ENCODE measurements at places on chromosomes 1 and 21.

DNA sequence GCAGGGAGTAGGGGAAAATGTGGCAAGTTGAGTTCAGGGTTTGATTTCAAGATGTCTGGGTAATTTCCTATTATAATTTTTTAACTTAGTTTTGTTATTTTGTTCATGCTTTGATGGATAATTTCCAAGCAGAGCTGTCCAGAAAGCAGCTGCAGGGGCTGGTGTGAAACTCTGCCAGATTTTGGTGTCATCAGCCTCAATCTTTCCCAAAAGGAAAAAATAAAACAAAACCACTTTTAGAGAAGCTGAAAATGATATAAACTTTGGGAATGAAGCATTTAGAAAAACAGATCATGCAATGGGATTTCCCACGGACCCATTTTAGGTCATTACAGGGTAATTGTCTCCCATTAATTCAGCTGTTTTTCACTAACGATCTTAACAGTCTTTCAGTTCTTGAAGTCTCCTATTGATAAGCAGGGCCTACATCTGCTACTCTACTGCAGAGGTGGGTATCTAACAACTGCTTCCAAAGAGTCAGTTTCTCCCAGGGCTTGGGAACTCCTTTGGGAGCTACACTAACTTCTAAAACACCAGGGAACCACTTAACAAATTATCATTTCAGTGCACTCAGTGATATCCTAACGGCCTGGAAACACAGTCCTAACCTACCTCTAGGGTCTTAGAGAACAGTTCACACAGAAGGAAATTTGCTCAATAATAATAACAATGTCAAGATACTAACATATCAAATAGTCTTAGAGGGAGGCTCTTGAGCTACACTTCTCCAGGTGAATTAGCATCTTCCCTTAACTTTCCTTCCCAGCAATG, 12.3 kb downstream of the ZNF436 start:
- DNase-seq, result no peak

DNA sequence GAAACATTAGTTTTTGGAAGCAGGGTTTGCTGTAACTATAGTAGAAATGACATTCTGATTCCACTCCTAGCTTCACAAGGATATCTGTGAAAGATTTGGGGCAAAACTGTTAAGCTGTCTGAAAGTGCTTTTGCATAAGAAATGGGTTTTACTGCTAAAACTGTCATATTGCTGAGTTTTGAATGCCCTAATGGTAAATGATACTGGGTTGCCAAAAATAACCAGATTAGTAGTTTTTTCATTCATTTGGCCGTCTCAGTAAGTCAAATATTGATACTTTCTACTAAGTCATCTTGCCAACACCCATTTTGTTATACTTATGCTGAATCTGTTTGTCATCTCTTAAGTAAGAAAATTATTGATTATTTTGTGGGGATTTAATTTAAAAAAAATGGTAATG, 399 bp upstream of the PTPRC start:
- DNase-seq, result no peak

DNA sequence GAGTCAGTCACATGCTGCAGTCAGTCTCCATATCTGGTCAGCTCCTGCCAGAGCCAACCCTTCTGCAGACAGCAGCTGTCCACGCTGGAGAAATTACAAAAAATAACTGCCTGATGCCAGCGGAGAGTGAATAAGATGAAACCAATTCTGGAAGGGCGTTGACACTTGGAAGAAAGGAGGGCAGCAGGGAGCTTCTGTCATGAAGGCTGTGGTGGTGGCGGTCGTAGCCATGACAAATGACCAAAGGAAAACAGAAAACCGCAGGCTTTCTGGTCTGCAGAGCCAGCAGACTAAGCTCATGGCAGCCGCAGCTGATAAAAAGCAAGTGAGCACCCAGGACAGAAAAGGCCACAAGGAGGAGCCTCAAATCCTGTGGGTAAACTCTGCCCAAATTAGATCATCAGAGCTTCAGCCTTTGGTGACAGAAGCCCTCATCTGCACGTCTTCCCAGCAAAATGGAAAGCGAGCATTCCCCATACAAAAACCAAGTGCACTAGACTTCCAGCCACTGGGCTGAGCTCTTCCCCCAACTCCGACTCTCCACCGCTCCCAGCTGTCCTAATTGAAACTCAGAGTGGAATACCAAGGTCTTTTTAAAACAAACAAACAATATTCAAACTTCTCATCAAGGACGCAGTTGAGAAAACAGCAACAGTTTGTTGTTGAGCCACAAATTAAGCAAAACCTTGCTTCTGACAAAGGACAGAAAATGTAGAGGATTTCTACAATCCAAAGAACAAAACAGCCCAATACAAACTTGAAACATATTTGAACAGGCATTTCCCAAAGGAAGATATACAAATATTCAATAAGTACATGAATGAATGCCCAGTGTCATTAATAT, 28.7 kb downstream of the RSPH1 start:
- DNase-seq, result no peak

DNA sequence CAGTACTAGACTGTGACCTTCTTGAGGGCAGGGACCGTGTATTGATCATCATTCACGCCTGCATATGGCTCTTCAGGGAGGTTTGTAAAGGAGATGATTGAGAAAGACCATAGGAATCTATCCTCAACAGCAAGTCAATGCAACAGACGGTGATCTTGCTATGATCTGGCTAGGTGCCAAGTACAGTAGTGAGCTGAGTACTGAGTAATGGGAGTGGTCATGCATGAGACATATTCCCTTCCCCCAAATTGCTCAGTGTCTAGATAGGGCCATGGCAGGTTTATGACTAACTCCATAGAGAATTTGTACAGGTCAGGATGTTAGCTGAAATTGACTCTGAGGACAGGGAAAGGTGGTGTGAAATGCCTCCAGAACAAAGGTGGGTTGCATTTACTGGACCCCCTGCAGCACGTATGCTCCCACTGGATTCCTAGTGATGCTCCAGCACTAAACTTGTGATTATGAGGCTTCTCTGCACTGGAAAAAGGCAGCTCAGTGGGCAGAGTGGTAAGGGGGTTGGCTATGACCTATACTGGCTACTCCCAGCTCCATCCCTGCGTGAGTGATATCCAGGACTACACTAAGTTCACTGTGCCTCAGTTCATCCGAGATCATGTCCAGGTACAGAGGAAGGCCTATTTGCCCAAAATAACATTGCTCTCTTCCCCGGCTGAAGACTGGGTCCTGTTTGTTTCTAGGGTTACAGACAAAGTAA, 37.2 kb downstream of the KCNJ6 start:
- no peak for DNase-seq

- no peak for DNase-seq
These were observed 97.9 kb upstream of the ZNF648 start for GRCh38 chr1:182159443-182159842.
